ENCODE measurements at places on chromosomes 4 and X.
A peak's percentile ranks its signal among the peaks of the same experiment; 100 is the strongest.

DNA sequence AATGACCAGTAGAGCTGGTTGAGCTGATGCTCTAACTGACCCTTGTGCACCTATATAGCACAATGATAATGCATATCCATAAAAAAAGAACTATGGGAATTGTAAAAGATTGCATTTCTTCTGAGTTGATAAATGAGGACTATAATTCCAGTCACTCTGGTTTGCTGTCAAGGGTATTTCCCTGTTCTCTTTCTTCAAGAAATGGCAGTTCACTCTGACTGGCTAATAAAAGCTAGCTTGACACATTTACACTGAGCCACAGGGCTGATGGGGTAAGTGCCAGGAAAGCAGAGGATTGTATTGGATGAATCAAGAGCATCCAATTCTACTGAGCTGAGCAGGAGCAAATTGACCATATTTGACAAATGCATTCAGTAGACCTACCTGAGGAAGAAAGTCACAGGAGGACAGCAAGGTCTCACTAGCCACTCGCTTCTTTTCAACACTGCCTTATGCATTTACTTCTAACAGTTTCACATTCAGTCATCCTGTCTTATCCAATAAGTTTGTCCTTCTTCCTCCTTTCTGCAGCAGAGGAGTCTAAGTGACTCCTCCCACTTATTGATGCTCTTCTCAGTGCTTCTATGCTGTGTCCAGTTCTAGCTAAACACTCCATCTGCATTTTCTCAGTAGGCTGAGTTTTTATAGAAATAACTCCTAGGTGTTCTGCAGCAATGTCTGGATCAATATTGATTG lies 43.0 kb downstream of the RBMX2 start:
- H3K36me3 ChIP-seq = no peaks in the 10 kb centered on the region
- no peaks in the 10 kb centered on the region for H3K27me3 ChIP-seq
- no peak overlapping the region for H3K27ac ChIP-seq
- no peak for DNase-seq
- no peaks in the 10 kb centered on the region for H3K4me1 ChIP-seq

DNA sequence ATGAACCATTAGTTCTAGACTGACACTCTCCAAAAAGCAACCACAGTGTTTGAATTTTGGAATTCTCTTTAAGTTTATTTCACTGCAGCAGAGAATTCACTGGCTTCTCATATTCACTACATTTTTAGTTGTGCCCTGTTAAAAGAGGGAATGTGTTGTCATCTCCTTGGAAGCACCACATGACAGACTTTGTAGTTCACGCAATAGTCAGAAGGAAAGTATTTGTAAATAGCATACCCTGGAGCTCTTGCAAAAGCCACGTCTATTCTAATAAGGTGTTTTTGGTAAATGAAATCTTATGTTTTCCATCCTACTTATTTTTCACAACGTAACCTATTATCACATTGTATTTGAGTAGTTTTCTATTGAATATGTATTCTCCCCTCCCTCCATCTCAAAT lies 25.8 kb downstream of the DOCK11 start:
- no peaks in the 10 kb centered on the region for H3K27me3 ChIP-seq
- no peak overlapping the region for H3K4me3 ChIP-seq
- no peaks in the 10 kb centered on the region for H3K36me3 ChIP-seq
- no peaks in the 10 kb centered on the region for H3K4me1 ChIP-seq
- no peak for DNase-seq
- peak overlapping the region; percentile 44 for H3K27ac ChIP-seq

DNA sequence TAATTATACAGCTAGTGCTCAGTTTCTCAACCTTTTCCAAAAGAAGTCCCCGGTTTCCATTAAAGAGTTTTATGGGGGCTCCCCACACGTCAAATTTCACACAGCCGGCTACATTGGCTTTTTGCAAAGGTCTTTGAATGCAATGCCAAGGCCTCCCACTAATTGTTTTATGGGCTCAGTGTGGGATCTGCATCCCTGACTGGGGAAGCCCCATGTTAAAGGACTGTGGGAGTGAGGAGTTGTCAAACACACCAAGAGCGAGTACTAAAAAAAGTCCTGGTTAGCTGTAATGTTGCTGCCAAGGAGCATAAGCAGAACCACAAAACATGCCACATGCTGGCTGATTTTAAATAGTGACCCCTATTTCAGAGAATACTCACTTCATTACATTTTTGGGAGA lies 162.6 kb downstream of the BMPR1B start:
- H3K4me3 ChIP-seq = no peak overlapping the region
- no peaks in the 10 kb centered on the region for H3K4me1 ChIP-seq
- DNase-seq = no peak
- no peaks in the 10 kb centered on the region for H3K36me3 ChIP-seq
- no peaks in the 10 kb centered on the region for H3K27me3 ChIP-seq

GRCh38 chrX:130539721-130540321 lies 138.0 kb downstream of the RBMX2 start:
- no peak overlapping the region for H3K27ac ChIP-seq
- H3K4me1 ChIP-seq = no peaks in the 10 kb centered on the region
- DNase-seq = peak; percentile 18
- no peak overlapping the region for H3K4me3 ChIP-seq
- H3K27me3 ChIP-seq = no peaks in the 10 kb centered on the region

DNA sequence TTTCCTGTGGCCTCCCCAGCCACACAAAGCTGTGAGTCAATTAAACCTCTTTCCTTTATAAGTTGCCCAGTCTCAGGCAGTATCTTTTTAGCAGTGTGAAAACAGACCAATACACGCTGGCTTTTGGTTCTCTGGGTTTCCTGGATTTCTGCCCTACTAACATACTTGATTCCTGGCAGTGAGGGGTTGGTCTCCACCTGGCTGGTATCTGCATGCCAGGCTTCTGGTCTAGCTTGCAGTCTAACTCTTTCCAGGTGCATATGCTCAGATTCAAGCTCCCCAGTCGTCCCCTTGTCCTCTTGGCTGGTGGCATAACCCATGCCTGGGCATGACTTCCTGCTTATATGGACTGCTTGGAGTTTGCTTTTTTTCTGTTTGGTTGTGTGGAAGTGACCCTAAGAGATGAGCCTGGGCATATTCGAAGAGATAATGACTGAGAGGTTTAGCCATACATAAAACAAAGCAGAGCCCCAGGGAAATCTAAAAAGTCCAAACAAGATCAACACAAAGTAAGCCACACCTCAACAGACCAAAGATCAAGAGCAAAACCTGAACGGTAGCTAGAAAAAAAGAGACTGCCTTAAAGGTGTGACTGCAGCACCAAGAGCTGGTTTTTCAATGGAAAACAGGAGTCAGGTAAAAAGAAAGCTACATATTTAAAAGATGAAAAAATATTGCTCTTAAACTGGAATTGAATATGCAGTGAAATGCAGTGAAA lies 102.1 kb upstream of the STS start:
- no peak overlapping the region for H3K4me3 ChIP-seq
- H3K27ac ChIP-seq = no peak overlapping the region
- H3K27me3 ChIP-seq = no peaks in the 10 kb centered on the region
- no peak for DNase-seq
- peaks cover 4% of the 10 kb centered on the region for H3K36me3 ChIP-seq

- no peaks in the 10 kb centered on the region for H3K4me1 ChIP-seq
- H3K36me3 ChIP-seq = no peaks in the 10 kb centered on the region
- no peak for DNase-seq
- no peak overlapping the region for H3K4me3 ChIP-seq
- H3K27me3 ChIP-seq = no peaks in the 10 kb centered on the region
These were observed 22.1 kb downstream of the YIPF7 start for GRCh38 chr4:44629280-44629866.

DNA sequence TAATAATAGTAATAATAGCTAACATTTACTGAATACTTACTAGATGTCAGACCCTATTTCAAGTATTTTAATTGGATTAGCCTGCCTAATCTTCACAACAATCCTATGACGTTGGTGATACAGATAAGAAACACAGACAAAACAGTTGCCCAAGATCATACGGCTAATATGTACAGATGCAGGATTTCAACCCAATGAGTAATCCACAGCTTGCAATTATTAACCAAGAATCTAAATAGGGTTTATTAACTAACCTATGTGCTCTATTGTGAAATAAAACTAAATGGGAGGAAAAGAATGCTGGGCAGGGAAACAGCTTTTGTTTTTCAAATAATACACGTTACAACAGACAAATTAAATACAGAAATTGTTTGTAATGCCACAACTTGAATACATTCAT lies 23.4 kb downstream of the FBXO8 start:
- H3K4me3 ChIP-seq = no peak overlapping the region
- H3K4me1 ChIP-seq = peaks cover 58% of the 10 kb centered on the region
- H3K27me3 ChIP-seq = no peaks in the 10 kb centered on the region
- DNase-seq = no peak
- H3K36me3 ChIP-seq = peaks cover 17% of the 10 kb centered on the region

DNA sequence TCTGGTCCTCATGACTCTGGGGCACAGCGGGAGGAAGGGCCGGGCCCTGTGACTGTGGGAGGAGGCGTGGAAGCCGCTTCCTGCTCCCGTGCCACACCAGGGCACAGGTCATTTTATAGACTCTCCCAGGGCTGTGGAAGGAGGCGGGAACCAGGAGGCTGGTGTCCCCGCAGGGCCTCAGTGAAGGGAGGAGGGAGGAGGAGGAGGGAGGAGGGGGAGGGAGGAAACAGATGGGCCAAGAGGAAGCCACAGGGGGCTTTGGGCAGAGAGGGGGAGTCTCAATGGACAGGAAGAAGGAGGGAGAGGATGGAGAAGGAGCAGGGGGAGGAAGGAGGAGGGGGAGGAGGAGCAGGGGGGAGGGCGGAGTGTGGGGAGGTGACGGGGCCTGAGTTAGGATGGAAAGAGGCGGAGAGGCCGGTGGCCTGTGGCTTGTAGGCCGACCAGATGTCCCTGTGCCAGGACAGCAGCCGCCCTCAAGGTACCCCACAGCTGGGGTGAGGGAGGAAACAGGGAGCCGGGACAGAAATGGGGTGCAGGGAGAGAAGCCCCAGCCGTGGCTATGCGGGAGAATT lies 6.2 kb upstream of the PLCXD1 start:
- peaks cover 18% of the 10 kb centered on the region for H3K4me1 ChIP-seq
- peak overlapping the region; percentile 16 for H3K27ac ChIP-seq
- DNase-seq = no peak
- H3K36me3 ChIP-seq = no peaks in the 10 kb centered on the region

DNA sequence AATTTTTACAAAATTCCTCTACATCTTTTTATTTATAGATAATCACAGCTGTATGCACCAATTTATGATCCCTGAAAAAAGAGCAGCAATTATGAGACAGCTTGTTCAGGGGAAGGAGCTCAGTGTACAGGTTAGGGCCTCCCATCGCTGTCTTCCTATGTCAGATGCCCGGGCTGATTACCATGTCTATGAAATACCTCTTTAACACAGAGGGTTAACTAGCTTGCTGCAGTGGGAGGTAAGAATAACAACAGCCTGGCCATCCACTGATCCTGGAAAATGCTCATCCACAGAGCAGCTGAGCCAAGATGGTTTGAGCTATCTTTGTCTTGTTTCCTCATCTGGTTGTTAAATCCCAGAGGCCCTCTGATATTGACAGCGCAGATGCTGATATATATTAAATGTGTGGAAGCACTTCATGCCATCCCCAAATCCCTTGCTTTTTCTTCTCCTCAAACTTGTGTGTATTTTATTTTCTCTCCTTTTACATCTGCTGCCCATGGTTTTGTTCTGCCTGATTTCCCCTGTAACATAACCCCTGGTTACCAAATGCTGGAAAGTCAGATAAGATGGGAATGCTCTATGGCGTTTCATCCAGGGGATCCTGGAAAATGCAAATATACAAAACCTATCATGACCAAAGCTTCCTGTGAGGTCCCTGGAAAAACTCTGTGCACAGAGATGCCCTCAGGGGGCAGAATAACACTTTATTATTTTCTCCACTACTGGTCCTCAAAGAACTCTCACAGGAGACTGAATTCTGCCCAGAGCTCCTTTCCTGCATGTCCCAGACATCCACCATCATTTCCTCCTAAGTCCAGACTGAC lies 85.8 kb upstream of the PUDP start:
- H3K4me3 ChIP-seq = no peak overlapping the region
- H3K27ac ChIP-seq = no peak overlapping the region

DNA sequence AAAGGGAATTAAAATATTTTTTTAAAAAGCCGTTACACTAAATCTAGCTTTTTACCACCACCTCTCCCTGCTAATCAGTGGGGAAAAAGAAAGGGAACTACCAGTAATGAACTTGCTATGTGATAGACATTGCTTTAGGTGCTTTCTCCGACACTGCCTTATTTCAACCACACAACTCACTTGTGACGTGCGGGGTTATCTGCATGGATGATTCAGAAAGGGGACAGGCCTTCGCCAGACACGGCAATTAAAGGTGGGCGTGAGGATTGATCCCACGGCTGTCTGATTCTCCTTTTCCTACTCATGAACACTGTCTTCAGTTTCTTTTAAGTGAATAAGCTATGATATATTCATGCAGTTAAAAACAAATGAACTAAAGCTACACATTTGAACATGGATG lies 882 bp upstream of the CXCR3 start:
- DNase-seq = no peak
- no peak overlapping the region for H3K27ac ChIP-seq
- H3K4me1 ChIP-seq = peaks cover 18% of the 10 kb centered on the region
- H3K36me3 ChIP-seq = no peaks in the 10 kb centered on the region
- H3K4me3 ChIP-seq = no peak overlapping the region

GRCh38 chrX:129984111-129984958 lies 1.9 kb downstream of the BCORL1 start:
- H3K4me1 ChIP-seq = peaks cover 9% of the 10 kb centered on the region
- peak; percentile 28 for DNase-seq
- no peaks in the 10 kb centered on the region for H3K36me3 ChIP-seq
- H3K27ac ChIP-seq = peak overlapping the region; percentile 40

GRCh38 chrX:99242001-99242400 lies 1168.1 kb downstream of the PCDH19 start:
- H3K4me1 ChIP-seq = no peaks in the 10 kb centered on the region
- H3K36me3 ChIP-seq = no peaks in the 10 kb centered on the region
- no peak overlapping the region for H3K27ac ChIP-seq

DNA sequence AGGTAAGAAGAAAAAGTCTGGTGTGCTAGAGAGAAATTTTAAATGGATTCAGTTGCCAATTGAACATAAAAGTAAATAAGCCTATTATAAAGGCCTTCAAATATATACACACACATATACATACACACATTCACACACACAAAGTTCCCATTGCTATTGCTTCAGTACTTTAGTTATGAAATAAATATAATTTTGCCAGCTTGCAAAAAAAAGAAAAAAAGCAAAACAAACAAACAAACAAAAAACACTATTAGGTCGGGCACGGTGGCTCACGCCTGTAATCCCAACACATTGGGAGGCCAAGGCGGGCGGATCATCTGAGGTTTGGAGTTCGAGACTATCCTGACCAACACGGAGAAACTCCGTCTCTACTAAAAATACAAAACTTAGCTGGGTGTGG lies 80.3 kb downstream of the SPIN4 start:
- no peaks in the 10 kb centered on the region for H3K27me3 ChIP-seq
- DNase-seq = no peak
- H3K27ac ChIP-seq = no peak overlapping the region
- H3K36me3 ChIP-seq = no peaks in the 10 kb centered on the region

Data from left ventricle myocardium inferior (tissue), 1 donor.